ENCODE measurements at places on chromosomes 1 and 21.

- peak; percentile 37 for DNase-seq
Observed at GRCh38 chr1:193434319-193434718, 247.9 kb upstream of the B3GALT2 start.

- no peak for DNase-seq
Observed at GRCh38 chr1:203142124-203142523, 14.6 kb downstream of the ADORA1 start.

- no peak for DNase-seq
Observed at GRCh38 chr1:47984175-47984789, 12.9 kb downstream of the TRABD2B start.

DNA sequence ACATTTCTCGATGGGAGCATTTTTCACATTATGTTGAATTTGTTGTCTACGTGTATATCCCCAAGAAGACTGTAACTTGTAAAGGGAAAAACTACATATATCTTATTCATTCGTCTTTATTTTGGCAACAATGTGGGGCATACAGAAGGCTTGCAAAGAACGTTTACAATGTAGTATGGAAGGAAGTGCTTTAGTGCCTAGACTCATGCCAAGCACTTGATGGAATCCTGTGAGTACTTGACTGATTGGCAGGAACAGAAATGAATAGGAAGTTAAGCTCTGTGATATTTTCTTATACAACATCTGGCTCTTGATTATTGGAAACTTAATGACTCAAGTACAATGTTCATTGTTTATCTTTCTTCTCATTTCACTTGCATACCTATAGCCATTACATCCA is 284.4 kb downstream of the LRRC7 start:
- no peak for DNase-seq

GRCh38 chr1:161324020-161324419 is 9.8 kb downstream of the SDHC start:
- no peak for DNase-seq

DNA sequence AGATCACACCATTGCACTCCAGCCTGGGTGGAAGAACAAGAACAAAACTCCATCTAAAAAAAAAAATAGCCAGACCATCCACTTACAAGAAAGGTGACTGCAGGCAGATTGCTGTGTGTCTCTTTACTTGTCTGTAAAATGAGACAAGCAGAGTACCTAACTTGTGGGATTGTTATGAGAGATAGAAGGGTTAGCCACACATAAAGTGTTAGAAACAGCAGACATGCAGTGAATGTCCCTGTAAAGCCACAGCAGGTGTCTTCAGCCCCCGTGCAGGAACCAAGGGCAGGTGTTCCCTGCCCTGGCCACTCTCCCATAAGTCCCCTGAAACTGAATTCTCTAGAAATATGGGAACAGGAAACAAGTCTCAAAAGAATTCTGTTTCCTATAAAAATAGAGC is 40.8 kb upstream of the EFHD2 start:
- no peak for DNase-seq

- no peak for DNase-seq
Observed at GRCh38 chr1:100440075-100440809, 87.9 kb downstream of the CDC14A start.

GRCh38 chr1:219759095-219759494 is 146.2 kb upstream of the ZC3H11B start:
- DNase-seq = no peak

DNA sequence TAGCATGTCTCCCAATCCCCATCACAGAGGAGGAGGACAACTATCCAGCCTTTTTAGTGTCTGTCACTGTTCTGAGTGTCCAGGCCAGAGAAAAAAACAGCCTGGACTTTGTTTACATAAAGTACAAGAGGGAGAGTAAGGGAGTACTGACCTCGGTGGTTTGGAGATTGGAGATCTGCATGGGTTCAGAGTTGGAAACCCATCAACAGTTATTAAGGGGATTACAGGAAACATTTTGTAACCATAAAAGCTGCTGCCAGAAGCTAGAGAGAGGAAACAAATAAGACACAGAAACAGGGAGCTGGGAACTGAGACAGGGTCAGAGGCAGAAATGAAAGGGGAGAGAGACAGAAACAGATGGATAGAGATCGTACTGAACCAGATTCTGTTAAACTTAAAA is 131.5 kb upstream of the CTTNBP2NL start:
- DNase-seq = no peak
